ENCODE measurements at places on chromosomes 4 and X. TPM values are rescaled to one million over a fixed set of nuclear protein-coding genes. Genes with fewer than 3 reads are reported as not detected.

DNA sequence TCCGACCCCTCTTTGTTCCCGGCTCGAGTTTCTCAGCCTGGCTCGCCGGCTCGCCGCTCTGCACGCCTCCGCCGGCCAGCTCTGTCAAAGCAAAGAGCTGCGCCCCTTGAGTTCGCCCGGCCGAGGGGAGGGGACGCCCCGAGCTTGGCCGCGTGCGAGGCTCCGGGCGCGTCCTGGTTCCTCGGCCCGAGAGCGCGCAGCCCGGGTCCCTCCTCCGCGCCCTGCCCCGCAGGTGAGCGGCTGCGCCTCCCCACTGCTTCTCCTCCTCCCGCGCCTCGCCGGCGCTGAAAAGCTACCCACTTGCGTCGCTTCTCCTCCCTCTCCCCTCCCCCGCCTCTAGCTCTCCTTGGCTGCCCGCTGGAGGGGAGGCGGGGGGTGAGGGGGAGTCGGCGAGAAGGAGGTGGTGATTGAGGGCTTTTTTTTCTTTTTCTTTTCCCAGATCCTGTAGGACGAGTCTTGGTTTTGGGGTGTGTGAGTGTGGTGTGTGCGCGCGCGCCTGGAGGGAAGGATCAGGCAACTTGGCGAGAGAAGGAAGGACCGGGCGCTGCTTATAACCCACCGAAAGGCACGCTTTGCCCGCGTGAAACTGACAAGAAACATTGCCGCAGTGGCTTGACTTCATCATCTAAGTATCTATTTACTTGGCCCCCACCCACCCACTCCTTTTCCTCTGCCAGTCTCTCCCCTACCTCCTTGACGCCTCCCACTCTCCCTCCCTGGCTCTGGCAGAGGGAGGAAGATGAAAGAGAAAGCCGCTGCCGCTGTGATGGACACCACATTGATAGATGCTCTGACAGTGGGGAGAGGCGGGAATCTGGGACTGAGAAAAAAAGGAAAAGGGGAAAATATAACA, at the start of gene LEF1:
LEF1 (minus strand) TSS at position 262 of the 853 bp plus-strand sequence. CDS start 1,165 bp downstream, outside the sequence.
- no peak for DNase-seq

DUSP21 gene
- not detected for polyA plus RNA-seq

- no peak for DNase-seq
Observed at GRCh38 chr4:19829101-19829500, 422.6 kb upstream of the SLIT2 start.

S100G gene
- polyA plus RNA-seq: not detected

Data from left renal cortex interstitium (tissue), 4 donors.